ENCODE measurements at places on chromosomes 12 and 14.

- DNase-seq: no peak
Observed at GRCh38 chr12:104969343-104969742, 11.3 kb upstream of the SLC41A2 start.

DNA sequence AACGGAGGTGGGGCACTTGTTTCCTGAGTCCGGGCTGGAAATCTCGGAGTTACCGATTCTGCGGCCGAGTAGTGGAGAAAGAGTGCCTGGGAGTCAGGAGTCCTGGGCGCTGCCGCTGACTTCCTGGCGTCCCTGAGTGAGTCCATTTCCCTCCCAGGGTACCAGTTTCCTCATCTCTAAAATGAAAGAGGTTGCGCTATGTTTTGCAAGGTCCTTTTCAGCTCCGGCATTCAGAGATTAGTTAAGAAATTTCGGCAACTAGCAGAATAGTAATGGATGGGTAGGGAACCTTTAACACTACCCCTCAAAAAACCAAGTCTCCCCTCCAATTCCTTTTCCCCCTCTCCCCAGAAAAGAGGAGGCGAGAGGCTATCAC, 724 bp downstream of the BLOC1S1 start:
- no peak for DNase-seq

GRCh38 chr14:54440873-54441868, at the start of gene CNIH1:
Gene CNIH1 (minus strand): TSS chr14:54441374. CDS start chr14:54441327, 47 bp downstream.
- peak; percentile 97 for DNase-seq

DNA sequence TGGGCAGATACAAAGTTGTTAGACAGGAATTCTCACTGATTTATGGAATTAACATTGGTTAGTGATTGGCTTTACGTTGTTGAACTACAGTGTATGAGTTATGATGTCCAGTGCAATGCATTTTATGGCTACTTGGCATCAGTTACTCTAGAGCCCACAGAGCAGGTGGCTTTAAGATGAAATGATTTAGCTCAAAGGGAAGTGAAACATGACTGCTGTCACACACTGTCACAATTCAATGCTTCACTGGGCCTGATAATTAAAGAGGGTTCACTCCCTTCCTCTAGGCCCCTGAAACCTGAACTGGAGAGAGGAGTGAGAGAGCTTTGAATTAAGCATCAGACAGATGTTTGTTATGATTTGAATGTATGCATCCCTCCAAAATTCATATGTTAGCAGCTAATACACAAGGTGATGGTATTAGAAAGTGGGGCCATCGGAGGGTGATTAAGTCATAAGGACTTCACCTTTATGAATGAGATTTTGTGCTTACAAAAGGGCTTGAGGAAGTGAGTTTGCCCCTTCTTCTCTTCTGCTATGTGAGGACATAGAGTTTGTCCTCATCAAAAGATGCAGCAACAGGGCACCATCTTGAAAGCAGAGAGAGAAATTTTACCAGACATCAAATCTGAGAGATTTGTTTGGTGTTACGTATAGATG, 175.8 kb upstream of the GRIN2B start:
- no peak for DNase-seq

- DNase-seq: no peak
Observed at GRCh38 chr14:73344319-73344718, 107.0 kb downstream of the PAPLN start.

DNA sequence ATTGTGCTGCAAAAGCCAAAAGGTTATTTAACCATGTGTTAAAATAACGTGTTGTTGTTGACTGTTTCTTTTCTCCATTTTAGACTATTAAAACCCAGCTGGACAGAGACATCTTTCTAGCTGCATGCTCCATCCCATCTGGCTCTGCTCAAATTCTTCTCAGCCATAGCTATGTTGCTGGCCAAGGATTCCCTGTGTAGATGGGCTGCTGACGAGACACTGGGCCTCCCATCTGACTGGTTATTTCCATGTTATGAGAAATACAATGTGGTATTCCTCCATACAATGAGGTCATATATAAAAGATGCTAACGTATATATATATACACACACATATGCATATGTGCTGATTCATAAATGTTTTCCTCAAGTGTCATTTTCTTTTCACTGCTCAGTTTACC, 30.1 kb downstream of the MED13L start:
- no peak for DNase-seq

DNA sequence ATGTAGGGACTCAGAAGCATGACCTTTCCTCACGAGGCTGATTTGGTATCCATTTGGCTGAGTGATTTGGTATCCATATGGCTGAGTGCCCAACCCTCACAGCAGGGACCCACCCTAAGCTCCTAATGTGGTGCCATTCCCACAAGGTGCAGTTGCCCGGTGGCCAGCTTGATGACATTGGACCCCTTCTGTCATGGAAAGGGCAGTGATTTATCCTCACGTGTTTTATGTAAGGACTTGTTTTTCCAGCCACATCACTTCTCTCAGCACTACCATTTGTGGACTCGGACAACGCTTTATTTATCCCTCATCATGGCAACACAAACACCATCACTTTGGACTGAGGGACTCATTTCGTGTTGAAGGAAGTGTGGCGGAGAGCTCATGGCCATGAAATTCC, 8.5 kb upstream of the CDC42BPB start:
- no peak for DNase-seq

GRCh38 chr14:34980337-34980900, 2.4 kb upstream of the SRP54 start:
- DNase-seq: no peak

DNA sequence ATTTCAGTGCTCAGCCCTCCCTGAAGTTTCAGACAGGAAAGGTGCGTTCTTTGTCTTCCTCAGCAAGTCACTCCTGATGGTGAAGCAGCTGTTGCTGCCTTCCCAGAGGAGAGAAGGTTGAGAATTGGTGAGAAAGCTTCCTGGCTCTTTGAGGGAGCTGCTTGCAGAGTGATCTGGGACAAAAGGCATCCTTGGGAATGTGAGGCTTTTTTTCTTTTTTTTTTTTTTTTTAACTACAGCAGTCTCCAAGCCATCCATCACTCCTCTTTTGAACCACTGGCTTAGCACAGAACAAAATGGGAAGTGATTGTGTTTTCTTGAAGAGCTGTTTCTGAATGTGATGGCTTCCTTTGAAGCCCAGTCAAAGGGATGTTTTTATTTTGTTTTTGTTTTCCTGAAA, 120.4 kb upstream of the LRIG3 start:
- no peak for DNase-seq

- DNase-seq: peak; percentile 60
Observed at GRCh38 chr14:65164068-65164824, 61.9 kb upstream of the MAX start.

GRCh38 chr14:81009346-81009745, 53.9 kb downstream of the TSHR start:
- no peak for DNase-seq

GRCh38 chr12:99573980-99574379, 73.6 kb upstream of the GARIN6 start:
- DNase-seq: no peak

- no peak for DNase-seq
Observed at GRCh38 chr14:105701456-105702274, 175.3 kb downstream of the TMEM121 start.

DNA sequence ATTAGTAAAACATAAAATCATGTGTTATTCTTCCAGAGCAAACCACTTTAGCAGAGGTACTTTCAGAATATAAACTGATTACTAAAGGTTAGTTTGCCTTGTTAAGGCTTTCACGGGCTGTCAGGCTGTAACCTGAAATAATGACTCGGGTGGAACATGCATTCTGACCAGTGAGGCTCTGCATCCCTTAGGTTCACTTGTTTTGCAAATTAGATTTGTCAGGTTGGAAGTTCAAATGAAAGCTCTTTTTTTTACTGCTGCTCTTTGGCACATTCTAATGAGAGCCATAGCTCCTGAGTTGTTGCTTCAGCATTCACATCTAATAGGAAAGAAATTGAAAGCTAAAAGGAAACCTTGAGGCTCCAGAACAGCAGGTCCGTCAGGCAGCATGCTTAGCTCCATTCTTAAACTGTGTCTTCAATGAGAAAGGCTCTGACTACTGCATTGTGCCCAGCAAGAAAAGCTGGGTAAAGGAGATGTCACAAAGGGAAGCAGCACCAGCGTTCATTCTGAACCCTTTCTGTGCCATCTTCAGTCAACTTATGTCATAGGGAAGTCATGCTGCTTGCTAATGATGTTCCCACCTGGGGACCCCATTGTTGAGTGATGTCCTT, 445.5 kb upstream of the FBXO33 start:
- DNase-seq: no peak

DNA sequence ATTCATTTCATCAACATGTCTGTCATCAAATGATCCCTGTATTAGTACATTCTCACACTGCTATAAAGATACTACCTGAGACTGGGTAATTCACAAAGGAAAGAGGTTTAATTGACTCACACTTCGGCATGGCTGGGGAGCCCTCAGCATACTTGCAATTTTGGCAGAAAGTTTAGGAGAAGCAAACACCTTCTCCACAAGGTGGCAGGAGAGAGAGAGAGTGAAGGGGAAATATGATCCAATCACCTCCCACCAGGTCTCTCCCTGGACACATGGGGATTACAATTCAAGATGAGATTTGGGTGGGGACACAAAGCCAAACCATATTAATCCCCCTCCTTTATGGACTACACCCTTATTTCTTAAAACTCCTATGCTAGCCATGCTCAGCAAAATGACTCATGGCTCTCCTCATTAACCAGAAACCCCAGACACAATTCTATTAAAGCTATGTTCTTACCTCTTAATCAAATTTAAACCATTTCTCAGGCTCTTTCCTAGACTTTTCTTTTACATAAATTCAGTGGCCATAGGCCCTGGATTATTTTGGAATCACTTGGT, 932.3 kb downstream of the FLRT2 start:
- peak; percentile 16 for DNase-seq

DNA sequence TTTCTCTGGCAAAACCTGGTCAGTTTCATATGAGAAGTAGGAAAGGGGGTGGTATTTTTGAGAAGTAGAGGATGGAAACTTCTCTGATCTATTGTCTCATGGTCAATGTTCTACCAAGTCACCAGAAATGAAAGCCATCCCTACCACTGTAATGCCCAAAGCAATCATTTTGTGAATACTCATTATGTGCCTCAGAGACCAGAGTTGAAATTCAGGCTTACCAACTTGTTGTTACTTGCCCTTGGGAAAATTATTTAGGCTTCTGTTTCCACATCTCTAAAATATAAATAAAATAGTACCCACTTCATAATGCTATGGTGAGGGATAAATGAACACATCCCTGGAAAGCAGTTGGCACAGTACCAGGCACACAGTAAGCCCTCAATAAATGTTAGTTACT, 723.7 kb upstream of the TBX3 start:
- DNase-seq: no peak

GRCh38 chr14:50670196-50670865, 2.2 kb upstream of the SAV1 start:
- DNase-seq: no peak

DNA sequence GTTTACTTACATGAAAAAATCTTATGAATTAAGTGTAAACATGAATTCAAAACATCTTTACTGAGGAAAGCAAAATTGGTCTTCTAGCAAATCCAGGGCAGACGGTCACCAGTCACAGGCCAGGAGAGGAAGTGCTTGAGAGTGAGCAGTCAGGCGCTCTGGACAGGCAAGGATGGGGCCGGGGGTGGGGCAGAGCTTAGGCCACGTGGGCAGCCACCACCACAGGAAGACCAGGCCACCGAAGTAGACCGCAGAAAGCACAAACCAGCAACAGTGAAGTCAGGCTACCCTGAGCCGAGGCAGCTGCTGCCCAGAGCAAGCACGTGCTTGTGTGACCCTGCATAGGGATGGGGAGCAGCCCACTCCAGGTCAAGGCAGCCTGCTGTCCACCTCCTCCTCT, 33.5 kb downstream of the SLC6A12 start:
- DNase-seq: no peak

GRCh38 chr14:25004389-25004809, 45.5 kb downstream of the STXBP6 start:
- no peak for DNase-seq

DNA sequence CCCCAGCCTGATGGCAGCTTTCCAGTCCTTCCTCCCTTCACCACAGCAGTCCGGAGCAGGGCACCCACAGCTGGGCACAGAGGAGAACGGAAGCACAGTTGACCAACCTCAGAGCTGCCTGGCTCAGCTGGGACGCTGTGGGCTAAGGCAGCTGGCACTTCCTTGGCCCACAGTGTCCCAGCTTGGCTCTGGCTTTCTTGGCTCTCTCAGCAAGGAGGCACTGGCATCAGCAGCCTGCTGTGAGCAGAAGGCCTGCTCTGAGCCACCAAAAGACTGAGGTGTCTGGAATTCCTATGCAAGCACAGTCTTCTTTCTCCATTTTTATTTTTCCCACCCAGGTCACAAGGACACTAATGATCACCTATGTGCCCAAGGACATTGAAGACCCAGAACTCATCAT, 32.6 kb downstream of the NGB start:
- DNase-seq: no peak

DNA sequence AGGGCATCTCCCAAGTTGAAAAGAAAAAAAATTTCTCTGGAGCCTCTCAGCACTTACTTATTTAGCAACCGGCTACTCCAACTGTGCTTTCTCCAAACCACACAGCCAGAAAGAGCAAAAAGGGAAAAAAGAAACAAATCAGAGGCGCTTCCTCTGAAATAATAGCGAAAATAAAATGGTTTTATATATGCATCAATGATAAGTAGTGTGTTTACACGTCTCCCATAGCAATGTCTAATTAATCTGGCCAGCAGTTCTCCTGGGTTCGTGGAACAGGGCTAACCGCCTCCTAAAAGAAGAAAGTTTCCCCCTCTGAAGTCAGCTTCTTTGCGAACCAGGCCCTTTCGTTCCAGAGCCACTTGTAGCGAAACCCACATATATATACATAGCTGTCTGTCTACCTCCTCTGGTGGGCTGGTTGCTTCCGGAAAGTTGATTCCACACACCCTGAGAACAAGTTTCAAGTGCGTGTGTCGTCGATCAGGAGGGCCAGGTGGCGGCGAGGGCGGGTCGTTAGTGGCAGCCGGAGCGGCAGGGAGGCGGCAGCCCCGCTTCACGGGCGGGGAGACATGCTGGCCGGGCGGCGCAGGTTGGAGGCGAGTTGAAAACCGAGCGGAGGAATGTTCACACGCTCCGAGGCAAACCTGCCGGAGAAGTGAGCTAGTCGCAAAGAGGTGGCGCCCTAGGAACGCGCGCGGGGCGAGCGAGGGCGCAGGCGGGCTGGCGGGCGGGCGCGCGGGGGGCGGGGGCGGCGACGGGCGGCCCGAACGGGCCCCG, 2.7 kb downstream of the PTHLH start:
- DNase-seq: peak; percentile 76

- no peak for DNase-seq
Observed at GRCh38 chr12:105067511-105068031, 16.7 kb downstream of the ALDH1L2 start.

- no peak for DNase-seq
Observed at GRCh38 chr12:99138393-99138792, 493.3 kb downstream of the APAF1 start.

DNA sequence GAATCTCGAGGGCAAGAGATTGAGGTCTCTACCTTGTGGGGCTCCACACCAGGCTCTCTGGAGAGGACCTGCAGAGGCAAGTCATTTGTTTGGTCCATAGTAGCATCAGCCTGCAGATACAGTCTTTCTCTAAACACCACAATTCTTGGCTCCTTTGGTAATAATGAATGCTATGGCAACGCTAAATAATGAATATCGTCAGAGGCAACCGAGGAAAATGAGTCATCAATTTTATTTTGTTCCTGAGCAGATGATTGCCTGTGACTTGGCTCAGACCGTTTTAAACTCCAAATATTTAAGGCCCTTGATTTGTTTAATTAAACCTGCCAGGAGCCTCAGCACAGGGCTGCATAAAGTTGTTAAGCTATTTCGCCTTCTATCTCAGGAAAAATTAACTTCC, 924.1 kb upstream of the TMEM132C start:
- no peak for DNase-seq
